ENCODE measurements at places on chromosomes 11 and 22. TPM values are rescaled to one million over a fixed set of nuclear protein-coding genes. Genes with fewer than 3 reads are reported as not detected.

GRCh38 chr11:2327032-2327431 lies 25.2 kb downstream of the TSPAN32 start:
- DNase-seq, result no peak

Gene TPH1
- polyA plus RNA-seq, result 0.23 TPM

- no peak for DNase-seq
These were observed 2.1 kb downstream of the TRAF6 start for GRCh38 chr11:36507824-36508489.

Gene CD248
- polyA plus RNA-seq, result 4.0 TPM

GRCh38 chr11:129373489-129373953 lies 2.1 kb upstream of the BARX2 start:
- no peak for DNase-seq

DNA sequence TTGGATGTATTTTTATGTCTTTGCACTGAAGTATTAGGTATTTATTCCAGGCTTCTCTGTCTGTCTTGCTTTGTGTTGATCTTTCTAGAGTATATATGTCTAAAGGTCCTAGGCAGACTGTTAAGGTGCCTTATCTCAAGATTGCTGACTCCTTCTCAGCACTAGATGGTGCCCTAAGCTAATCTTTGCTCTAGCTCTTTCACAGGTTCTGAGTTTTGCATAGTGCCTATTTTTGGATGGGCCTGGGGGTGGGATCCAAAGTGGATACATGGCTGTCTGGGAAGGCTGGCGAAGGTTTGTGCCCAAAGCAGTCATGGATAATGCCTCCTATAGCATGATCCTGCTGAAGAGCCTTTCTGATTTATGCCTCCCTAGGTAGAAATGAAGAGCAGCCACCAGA lies 154.9 kb downstream of the TRPC6 start:
- DNase-seq, result no peak

Gene CENPM
- 0.65 TPM for polyA plus RNA-seq

DNA sequence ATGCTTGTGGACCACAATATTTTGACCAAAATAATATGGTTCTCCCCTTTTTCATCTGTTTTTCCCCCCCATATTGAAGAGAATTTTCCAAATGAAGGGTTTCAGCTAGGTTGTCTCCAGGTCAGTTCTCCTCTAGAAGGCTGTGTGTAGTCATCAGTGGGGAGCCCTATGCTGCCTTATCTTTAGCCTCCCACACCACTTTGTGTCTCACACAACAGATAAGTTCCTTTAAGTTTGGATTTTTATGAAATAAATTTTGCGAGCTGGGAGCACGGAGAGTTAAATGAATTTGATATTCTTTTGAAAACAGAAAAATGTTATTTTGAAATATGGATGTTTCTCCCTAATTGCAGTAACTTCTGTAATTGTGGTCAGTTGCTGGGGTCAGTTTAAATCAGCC lies 28.9 kb downstream of the PAX6 start:
- DNase-seq, result no peak

Gene CTSW
- polyA plus RNA-seq, result 0.31 TPM

- peak; percentile 67 for DNase-seq
These were observed 7.2 kb downstream of the POLD4 start for GRCh38 chr11:67345920-67346819.

- no peak for DNase-seq
These were observed 8.2 kb downstream of the MS4A15 start for GRCh38 chr11:60764879-60765278.

Gene MRGPRE
- polyA plus RNA-seq, result 0.23 TPM

DNA sequence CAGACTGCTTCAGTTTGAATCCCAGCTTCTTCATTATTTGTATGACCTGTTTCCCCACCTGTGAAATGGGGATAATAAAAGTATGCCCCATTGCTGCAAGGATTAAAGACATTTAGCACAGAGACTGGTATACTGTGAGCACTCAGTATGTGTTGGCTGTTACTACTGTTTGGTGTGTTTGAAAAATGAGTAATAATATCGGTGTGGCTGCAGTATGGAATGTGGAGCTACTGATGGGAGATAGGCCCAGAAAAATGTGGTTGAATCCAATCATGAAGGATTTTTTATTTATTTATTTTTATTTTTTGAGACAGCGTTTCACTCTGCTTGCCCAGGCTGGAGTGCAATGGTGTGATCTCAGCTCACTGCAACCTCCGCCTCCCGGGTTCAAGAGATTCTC lies 9.1 kb upstream of the C1QTNF4 start:
- no peak for DNase-seq

GRCh38 chr11:27618281-27618915 lies 81.9 kb downstream of the BDNF start:
- DNase-seq, result no peak

- no peak for DNase-seq
These were observed 5.5 kb downstream of the VPS37C start for GRCh38 chr11:61155741-61156140.

Gene SC5D
- 18.5 TPM for polyA plus RNA-seq

Gene GPHA2
- 4.2 TPM for polyA plus RNA-seq

Gene TNNT3
- 6.6 TPM for polyA plus RNA-seq

Gene EXPH5
- 0.87 TPM for polyA plus RNA-seq

- no peak for DNase-seq
These were observed 45.1 kb downstream of the KREMEN1 start for GRCh38 chr22:29117799-29118477.

DNA sequence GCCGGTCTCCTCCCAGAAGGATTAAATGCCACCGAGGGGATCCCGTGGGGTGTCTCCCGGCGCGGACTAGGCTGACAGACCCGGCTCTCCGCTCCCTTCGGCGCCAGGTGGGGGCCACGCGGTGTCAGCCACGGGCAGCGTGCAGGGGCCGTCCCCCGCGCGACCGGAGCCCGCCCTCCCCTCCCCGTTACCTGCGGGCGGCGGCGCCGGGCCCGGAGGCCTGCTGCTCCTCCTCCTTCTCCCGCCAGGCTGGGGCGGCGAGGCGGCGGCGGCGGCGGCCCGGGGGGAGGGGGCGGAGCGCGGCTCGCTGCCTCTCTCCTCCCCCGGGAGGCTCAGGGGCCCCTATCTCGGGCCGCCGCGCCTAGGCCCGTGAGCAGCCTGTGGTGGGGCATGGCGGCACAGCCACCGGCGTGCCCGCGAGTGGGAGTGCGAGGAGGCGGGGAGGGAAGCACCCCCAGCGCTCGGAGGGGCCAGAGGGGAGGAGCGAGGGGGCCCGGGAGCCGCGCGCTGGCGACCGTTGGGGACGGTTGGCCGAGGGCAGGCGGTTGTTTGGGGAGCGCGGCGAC lies 450 bp downstream of the ZBTB44 start:
- peak; percentile 68 for DNase-seq

Gene FZD4
- polyA plus RNA-seq, result 4.7 TPM

DNA sequence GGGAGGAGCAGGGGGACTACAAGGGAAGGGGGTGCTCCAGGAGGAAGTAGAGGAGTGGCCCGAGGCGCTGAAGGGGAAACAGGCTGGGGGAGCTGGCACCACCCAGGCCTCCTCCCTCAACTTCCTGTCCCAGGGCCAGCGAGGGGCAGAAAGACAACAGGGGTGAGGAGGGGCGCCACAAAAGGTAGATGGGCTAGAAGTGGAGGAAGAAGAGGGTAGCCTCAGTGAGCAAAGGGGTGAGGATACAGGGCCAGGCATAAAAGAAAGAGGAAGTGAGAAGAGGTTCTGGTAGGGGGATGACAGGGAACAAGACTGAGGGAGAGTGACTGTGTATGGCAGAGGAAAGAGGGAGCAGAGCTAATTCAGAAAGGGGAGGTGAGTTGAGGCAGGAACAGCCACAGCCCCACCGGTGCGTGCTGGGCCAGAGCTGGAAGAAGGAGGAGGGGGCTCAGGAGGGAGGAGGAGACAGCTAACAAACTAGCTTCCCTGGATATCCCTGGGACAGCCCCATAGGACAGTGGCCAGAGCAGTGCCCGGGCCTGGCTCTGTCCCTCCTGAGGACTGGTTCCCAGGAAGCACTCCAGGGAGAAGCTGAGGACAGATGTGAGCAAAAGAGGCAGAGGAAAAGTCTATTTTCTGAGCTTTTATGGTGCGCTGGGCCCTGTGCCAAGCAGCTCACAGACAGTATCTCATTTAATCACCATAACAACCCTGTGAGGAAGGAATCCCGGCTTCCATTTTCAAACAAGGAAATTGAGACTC lies 8.5 kb downstream of the DCHS1 start:
- DNase-seq, result no peak

GRCh38 chr22:30694640-30695350 lies at the start of gene OSBP2:
Gene OSBP2 (plus strand): TSS chr22:30694874. CDS start chr22:30694910, 36 bp downstream.
- peak; percentile 73 for DNase-seq

DNA sequence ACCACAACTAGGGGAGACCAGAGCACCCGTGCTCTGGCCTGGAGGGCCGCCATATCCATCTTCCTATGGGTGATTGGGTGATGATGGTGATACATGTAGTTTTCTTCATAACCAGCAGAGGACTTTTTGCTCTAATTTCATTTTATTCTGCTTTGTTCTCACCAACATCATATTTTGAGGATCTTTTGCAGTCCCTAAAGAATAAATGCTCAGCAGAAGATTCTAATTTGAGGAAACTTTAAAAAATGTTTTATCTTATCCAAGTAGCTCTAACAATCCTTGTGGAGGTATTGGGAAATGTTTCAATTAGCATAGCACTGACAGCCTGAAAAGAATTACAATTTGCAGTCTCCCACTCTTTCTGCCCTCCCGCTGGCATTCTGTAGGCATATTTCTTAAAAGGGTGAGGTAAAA lies 544.0 kb downstream of the NTM start:
- DNase-seq, result no peak

Gene SLC22A6
- not detected for polyA plus RNA-seq

Gene OR2D2
- polyA plus RNA-seq, result not detected

DNA sequence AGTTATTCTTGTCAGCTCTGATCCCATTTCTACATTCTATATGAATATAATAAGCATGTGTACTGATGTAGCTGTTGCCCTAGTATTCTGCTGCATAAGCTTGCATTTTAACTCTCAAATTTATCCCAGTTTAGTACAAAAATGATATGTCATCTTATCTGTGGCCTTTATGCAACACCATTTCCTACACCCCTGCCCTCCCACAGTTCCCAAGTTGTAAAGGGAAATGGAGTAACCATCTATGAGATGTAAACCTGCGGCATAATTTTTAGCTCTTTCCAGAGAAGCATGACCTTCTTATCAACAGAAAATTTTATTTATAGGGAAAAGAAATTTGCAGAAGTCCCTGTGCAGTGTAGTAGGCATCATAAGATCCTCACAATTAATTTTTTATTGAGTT lies 18.9 kb upstream of the CARD18 start:
- DNase-seq, result no peak

- no peak for DNase-seq
These were observed 23.2 kb downstream of the MFNG start for GRCh38 chr22:37462983-37463382.

Gene STK33
- 10.1 TPM for polyA plus RNA-seq

- no peak for DNase-seq
These were observed 81.6 kb downstream of the TEAD1 start for GRCh38 chr11:12755510-12756453.

- no peak for DNase-seq
These were observed 37.8 kb downstream of the RPL27A start for GRCh38 chr11:8720352-8720751.

GRCh38 chr22:29872989-29873388 lies 10.0 kb upstream of the MTMR3 start:
- no peak for DNase-seq

DNA sequence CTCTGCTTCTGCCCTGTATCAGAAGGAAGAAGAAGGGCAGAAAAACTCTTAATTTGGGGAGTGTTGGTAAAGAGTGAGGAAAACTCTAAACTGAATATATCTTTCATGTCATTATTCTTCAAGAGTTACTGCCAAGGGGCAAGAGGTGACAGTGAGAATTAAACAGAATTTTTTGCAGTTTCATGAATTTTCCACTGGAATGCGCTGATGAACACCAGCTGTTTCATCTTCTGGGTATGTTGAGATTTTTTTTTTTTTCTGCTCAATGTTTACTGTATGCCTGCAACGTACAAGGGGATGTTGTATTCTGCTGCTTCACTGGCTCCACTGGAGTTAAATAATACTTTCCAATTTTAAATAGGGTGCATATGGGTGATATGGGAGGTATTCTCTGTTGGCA lies 117.8 kb downstream of the FAM76B start:
- no peak for DNase-seq

Gene KRTAP5-2
- not detected for polyA plus RNA-seq

Gene KCNJ5
- 2.8 TPM for polyA plus RNA-seq

DNA sequence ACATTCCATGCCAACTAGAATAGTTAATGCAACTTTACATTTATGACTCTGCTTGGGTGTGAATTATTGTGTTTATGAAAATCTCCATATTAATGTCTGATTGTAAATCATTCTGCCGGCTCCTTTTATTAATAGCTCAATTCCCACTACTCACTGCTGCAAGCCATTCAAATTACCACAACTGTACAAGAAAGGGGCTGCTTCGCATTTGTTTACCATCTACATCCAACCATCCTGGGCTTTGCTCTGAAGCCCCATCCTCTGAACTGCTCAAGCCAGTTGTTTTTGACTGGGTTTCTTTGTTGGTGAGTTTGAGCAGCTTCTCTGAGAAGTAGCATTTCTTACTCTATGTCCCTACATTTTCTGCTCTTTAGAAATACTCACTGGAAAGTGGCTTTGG lies 451.6 kb upstream of the CADM1 start:
- no peak for DNase-seq

GRCh38 chr11:117435326-117435725 lies 107.7 kb downstream of the CEP164 start:
- DNase-seq, result no peak

DNA sequence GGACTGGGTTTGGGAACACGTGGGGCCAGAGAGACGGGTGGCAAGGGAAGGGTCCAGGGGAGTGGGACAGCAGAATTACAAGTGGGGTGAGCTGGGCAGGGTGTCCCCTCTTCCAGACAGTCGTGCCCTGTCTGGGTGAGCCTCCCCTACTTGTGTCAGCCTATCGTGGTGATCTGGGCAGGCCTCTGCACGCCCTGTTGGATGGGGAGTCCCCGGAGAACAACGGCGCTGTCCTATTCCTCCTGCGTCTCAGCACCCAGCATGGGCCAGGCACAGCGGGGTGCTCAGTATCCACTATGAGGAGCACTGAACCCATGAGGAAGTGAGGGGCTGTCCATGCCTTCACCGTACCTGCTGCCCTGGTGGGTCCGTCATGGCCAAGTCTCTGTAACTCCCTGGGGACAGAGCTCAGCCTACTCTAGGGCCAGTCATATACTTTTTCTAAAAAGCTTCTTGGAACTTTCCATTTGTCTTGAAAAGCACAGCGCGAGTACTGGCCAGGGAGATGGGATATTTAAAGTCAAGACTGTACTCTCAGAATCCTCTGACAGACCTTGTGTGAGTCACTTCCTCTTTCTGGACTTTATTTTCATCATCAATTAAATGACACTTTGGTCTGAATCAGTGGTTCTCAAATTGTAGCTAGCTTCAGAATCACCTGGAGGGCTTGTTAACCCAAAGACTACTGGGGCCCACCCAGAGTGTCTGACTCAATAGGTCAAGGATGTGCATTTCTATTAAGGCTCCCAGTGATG lies 81.7 kb upstream of the NECTIN1 start:
- no peak for DNase-seq

Gene OR5W2
- polyA plus RNA-seq, result not detected

GRCh38 chr11:129396454-129396853 lies 20.8 kb downstream of the BARX2 start:
- no peak for DNase-seq

Gene DDIAS
- 0.11 TPM for polyA plus RNA-seq

Gene ZNF215
- 1.6 TPM for polyA plus RNA-seq

GRCh38 chr11:72859126-72859525 lies 44.9 kb downstream of the ATG16L2 start:
- DNase-seq, result no peak
